Activated T-helper 1 cell treated with anti-CD3 and anti-CD28 coated beads, Interleukin-2, amount 50 U/mL, for 16 hours (primary cell): ENCODE measurements at places on chromosomes 1 and 21.

DNA sequence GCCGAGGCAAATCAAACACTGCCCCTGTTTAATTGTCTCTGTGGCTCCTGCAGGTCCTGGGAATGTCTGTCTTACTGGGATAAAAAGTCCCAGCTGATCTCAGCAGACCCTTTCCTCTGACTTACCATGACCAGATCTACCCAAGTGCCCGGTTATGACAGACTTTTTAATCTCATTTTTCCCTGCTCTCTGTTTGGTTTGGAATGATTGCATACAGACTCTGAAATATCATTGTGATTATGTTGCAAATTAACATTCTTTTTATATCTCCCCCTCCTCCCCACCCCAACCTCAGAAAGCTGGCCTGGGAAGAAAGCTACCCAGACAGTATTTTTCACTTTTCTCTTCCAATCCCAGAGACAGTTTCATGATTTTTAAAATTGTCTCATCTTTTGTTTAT is 16.3 kb downstream of the RAB7B start:
- DNase-seq, result no peak

GRCh38 chr1:18693256-18694098 is 62.8 kb downstream of the PAX7 start:
- no peak for DNase-seq

- DNase-seq, result no peak
Measured at GRCh38 chr1:35505911-35506798, 51.0 kb downstream of the KIAA0319L start.

- DNase-seq, result no peak
Measured at GRCh38 chr1:177423090-177423489, 252.3 kb downstream of the BRINP2 start.

GRCh38 chr1:47683401-47683800 is 245.6 kb downstream of the FOXD2 start:
- no peak for DNase-seq
